ENCODE measurements at places on chromosomes 6 and 20.
A peak's percentile ranks its signal among the peaks of the same experiment; 100 is the strongest.

GRCh38 chr20:47887064-47887463 is 101.8 kb upstream of the SULF2 start:
- DNase-seq, result no peak

DNA sequence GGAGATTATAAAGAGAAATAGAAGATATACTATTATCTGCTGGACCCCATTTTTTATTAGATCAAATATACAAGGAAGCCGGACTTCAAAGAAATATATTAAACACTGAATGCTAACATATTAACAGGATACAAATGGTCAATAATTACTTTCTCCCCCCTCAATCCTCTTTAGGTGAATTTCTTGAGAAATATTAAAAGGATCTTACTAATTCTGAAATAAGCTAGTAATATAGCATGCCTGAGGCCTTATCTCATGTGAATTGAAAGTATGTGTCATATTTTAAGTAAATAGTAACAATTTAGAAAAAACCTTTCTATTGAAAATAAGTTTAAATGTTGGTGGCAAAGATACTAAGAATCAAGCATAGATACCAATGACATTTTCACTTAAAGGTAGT is 954.7 kb upstream of the MAN1A1 start:
- DNase-seq, result no peak

GRCh38 chr6:25889877-25890853 is 16.1 kb upstream of the SLC17A3 start:
- peak; percentile 70 for DNase-seq

GRCh38 chr6:18973251-18973650 is 586.1 kb downstream of the RNF144B start:
- no peak for DNase-seq

DNA sequence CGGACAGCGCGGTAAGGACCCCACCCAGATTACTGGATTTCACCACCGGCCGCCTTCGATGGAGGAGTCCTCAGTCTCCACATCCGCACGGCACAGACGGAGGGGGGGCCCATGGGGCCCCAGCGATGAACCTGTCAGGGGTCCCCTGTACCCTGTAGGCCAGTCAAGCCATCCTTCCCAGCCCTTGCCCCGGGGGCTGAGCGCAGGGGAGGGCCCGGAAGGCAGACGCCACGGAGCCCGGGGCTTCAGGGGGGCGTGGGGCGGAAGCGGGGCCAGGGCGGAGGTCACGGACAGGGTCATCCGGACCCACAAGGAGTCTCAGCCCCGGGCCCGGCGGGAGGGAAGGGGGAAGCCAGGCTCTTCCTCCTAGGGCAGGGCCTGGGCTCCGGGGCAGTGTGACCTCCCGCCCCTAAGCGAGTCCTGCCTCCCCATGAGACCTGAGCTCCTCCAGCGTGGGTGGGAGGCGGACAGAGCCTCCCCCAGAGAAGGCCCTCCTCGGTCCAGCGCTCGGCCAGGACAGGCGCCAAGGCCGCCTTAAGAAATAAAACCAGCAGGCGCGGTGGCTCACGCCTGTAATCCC is 22.8 kb downstream of the ZBTB46 start:
- no peak for DNase-seq

- DNase-seq, result no peak
These were observed 980 bp downstream of the MBOAT1 start for GRCh38 chr6:20211037-20211940.

DNA sequence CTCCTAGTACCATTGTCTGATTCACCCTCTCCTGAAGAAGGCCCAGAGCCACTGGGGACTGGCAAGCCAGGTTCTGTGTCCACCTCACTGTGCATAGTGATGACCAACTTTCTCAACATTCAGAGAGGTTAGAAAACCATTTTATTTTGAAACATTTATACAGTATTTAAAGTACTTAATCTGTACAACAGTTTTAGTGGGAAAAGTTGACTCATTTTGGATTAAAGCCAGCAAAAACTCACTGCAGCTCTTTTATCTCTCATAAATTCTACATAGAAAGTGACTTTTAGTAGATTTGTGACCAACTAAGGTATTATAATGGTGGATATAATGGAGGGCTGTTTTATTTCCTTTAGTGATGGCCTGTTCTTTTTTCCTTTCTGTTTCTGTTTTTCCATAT is 9.7 kb downstream of the TULP4 start:
- no peak for DNase-seq

- DNase-seq, result no peak
These were observed 178.8 kb upstream of the HDDC2 start for GRCh38 chr6:125480571-125480970.

DNA sequence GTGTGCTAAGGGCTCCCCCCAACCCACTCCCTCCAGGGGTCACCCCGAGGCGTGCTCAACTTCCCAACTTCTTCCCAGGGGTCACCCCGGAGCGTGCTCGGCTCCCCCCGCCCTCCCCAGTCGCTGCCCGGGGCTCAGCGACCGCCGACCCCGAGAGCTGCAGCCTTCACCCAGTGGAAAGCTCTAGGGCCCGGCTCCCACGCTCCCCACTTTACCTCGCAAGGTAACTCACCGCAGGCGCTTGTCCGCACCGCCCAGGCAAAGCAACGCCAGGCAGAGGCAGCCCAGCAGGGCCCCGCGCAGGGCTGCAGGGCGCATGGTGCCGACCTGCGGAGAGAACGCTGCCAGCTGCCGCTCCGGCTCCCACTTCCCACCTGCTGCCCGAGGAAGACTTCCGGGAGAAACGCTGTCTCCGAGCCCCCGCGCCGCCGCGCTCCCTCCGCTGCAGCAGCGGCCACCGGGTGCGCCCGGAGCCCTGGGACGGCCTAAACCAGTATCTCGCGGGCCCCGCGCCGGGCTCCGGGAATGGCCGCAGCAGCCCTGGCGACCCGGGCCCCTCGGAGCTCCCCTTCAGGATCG is 396 bp downstream of the RNASET2 start:
- peak; percentile 66 for DNase-seq

DNA sequence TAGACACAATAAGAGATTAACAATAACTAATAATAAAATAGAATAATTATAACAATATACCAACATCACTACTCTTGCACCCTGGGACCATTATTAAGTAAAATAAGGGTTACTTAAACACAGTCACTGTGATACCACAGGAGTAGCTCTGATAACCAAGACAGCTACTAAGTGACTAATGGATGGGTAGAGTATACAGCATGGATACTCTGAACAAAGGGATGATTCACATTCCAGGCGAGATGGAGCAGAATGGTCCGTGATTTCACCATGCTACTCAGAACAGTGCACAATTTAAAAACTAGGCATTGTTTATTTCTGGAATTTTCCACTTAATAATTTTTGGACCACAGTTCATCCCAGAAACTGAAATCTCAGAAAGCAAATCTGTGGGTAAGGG is 80.0 kb upstream of the FUT9 start:
- DNase-seq, result no peak

DNA sequence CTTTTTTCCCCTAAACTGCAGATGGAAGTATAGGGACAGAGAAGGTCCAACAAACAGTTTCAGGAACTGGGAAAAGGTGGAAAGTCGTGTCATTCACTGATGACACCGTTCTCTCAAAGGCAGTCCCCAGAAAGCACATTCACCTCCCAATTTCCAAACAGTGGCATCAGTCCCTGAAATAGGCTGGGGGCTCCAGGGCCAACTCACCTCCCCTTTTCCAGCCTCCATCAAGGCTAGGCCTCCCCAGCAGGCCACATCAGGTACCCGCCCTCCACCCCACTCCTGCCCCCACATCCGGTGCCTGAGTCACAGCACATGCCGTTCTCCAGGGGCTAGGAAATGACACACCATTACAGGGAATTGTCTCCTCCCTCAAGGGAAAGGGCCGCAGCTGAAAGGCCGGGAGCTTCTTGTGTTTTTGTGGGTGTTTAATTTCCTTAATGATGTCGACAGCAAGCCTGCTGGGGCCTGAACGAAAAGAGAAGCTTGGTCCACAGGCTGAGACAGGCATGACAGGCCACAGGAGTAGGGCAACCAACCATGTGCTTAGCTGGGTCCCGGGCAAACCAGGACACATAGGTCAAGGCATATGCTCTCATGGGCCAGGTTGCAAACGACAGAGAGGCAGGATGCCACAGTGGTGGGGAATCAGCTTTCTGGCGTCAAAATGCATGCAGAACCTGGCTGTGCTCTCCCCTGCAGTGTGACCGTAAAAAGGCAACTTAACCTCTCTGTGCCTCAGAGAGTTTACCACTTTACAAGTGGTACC is 39.2 kb downstream of the ZMYND8 start:
- DNase-seq, result no peak

DNA sequence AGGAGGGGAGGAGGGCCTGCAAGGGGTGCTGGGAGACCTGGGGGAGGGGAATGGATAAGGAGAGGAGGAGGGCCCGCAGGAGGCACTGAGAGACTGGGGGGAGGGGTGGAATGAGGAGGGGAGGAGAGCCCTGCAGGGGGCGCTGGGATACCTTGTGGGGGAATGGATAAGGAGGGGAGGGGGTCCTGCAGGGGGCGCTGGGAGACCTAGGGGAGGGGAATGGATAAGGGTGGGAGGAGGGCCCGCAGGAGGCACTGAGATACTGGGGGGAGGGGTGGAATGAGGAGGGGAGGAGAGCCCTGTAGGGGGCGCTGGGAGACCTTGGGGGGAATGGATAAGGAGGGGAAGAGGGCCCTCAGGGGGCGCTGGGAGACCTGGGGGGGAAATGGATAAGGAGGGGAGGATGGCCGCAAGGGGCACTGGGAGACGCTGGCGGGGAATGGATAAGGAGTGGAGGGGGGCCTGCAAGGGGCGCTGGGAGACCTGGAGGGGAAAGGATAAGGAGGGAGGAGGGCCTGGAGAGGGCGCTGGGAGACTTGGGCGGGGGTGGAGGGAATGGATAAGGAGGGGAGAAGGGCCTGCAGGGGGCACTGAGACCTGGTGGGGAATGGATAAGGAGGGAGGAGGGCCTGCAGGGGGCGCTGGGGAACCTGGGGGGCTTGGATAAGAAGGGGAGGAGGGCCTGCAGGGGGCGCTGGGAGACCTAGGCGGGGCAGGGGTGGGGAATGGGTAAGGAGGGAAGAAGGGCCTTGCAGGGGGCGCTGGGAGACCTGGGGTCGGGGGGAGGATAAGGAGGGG is 1.3 kb upstream of the CTCFL start:
- DNase-seq, result no peak

DNA sequence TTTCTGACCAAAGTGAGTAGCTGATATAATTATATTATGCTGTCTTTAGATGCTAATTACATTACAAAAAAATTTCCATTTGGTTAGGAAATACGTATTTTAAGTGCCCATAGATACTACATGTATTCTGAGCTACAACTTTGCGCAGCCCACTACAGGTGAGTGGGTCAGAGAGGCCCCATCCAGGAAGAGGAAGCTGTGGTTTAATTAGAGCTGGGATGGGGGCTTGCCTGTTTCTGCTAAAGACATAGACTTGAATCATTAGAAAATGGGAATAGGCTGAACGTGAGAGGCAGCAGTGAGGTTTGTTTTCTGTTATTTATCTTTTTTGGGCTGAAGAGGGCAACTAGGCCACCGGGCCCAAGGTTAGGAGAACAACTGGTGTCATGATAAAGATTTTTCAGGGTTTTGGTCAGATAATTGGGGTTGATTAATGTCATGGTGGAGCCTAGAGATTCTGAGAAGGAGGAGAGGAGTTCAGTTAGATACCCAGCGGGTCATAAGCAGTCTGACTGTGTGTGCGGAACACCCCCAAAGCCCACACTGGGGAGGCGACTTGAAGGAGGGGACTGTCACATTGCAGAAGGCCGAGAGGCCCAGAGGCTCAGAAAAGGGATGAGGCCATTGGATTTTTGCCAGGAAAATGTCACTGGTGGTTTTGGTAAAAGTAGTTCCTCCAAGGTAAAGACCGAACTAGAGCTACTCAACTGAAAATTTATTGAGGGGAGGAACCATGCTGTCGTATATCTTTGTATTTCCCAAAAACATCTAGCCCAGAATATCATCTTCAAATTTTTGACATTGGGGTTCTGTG is 14.5 kb upstream of the IRF4 start:
- no peak for DNase-seq

- DNase-seq, result no peak
These were observed 587.8 kb upstream of the JAG1 start for GRCh38 chr20:11261533-11262000.

DNA sequence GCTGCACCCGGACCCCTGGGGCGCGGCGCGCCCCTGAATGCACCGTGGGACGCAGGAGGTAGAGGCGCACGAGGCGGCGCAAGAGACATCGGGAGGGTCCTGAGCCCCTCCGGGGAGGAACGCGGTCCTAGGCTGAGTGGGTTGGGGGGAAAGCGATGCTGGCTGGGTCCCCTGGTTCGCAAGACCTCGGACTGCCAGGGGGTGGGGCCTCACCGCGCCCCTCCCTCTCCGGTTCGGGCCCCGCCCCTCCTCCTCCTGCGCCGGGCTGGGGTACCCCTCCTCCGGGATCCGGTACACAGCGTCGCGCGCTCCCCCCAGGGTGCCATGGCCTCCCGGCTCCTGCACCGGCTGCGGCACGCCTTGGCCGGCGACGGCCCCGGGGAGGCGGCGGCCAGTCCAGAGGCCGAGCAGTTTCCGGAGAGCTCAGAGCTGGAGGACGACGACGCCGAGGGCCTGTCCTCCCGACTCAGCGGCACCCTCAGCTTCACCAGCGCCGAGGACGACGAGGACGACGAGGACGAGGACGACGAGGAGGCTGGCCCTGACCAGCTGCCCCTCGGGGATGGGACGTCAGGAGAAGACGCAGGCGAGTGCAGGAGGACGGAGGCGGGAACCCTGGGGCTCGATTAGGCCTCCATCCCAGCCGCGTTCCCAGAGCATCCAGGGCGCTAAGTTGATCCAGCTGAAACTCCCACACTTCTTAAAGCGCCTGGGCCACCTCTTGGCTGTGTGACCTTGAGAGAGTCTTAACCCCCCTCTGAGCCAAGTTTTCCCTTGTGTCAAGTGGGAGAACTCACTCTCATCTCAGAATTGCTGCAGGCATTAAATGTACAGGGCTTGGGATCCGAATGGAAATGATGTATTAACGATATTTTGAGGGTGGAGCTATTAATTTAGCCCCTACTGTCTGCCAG is 541 bp downstream of the SNX21 start:
- peak; percentile 21 for DNase-seq

DNA sequence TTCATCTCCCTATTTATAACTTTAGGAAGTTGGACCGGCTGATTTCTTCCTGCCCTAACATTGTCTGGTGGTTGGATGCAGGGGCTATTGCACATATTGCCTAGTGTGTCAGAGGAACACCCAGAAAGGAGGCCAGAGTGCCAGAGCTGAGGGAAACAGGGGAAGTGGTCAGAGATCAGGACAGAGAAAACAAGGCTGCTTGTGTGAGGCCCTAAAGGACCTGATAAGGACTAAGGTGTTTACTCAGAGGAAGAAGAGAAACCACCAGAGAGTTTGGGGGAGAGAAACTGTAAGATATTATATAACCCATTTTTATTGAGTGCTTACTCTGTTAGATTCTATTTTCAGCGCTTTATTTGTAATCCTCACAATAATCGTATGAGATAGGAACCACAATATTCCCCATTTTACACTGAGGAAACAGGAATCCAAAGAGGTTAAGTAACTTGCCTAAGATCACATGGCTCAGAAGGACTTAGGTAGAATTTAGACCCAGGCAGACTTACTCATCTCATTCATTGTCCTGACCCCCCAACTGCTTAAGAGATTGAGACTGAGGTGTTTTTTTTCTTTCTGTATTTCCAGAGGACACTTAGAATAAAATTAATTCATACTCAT is 54.0 kb upstream of the REV3L start:
- DNase-seq, result no peak

GRCh38 chr6:37910998-37911397 is 91.5 kb downstream of the ZFAND3 start:
- no peak for DNase-seq

Data from NCI-H524 (cell line).